ENCODE measurements at places on chromosomes 7 and 10. TPM values are rescaled to one million over a fixed set of nuclear protein-coding genes. Genes with fewer than 3 reads are reported as not detected.

GRCh38 chr7:55120501-55121198, 101.8 kb downstream of the EGFR start:
- no peak for ATAC-seq

GRCh38 chr7:26507108-26507987, 215.7 kb downstream of the SNX10 start:
- no peak for ATAC-seq

SLC18A3 gene
- total RNA-seq: not detected

IL6 gene
- 2.1 TPM for total RNA-seq

Data from activated T-helper 17 cell treated with anti-CD3 and anti-CD28 coated beads, Interleukin-2, amount 50 U/mL, for 72 hours (primary cell).